LoVo (cell line): ENCODE measurements at places on chromosomes 2 and 18.

DNA sequence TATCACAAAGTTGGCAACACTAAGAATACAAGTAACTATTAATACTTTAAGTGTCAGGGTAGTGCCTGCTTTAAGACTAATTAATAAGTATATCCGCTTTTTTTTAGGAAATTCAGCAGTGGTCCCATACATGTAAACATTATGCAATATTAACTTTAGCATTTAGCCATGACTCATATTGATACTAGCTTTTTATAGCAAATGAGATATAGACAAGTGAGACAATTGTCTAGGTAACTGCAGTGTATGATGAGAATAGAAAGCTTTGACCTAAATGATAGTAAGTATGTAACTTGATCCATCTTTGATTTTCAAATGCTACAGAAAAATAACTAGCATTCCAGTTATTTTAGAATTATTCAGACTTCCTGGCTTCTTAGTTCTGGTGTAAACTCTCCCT is 27.4 kb upstream of the VRK2 start:
- DNase-seq = no peak

- DNase-seq = no peak
Measured at GRCh38 chr2:48901416-48901815, 145.9 kb upstream of the LHCGR start.

DNA sequence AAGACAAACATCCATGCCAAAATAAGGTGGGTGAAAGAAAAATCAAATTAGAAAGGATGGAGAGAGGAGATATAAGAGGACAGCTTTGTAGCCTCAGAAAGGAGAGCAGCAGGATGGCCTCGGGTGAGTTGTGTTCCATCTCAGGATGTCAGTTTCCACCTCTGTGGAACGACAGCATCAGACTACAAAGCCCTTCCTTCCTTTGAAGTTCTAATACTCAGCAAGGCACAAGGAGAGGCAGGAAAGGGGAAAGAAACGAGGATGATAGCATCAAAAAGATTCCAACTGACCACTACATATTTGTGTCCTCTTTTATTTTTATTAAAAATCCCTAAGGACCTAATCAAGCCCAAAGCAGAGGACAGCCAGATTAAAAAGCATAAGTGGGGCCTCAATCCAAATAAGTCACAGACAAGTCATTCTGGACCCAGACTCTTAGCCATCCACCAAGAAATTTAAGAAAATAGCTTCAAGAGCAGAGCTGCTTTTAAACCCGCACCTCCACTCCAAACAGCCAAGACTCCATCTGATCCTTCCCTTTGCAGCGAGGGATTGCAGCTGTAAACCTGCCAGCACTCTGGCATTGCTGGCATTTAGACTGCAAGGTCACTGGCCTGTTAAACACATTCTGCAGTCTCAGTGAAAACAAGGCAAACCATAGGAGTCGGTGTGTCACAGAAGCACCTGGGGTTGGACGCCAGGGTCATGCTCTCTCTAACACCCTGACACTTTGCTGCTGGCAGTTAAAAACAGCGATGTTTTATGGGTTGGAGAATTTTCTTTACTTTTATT is 314.5 kb upstream of the CHAC2 start:
- no peak for DNase-seq

DNA sequence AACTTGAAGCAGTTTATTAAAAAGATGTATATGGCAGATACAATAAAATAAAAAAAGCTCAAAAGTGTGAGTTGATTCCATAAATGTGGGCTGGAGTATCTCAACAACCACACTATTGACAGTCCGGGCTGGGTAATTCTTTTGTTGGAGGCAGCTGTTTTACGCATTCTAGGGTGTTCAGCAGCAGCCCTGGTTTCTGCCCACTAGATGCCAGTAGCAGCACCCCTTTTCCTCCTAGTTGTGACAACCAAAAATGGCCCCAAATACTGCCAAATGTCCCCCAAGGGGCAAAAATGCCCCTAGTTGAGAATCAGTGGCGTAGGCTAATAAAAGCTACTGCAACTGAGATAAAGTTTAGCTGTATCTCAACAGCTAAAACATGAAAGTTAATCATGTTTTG is 44.8 kb downstream of the CHMP3 start:
- no peak for DNase-seq

- no peak for DNase-seq
Measured at GRCh38 chr18:34886177-34886576, 155.0 kb upstream of the MAPRE2 start.

DNA sequence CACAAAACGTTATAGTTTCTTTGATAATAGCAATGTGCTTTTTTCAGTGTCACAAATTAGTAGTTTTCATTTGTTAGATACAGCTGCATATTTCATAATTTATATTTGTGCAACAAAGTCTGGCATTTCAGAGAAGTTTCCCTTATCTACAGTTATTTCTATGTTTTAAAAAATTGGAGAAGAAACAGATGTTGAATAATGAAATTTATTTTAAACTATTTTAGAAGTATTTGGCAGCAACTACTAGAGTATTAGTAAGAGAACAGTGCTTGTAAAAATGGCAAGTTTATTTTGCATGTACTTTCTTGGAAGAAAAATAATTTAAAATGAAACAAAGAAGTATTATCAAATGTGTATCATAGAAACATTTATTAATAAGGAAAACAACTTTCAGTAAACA is 68.6 kb upstream of the COL5A2 start:
- DNase-seq = no peak

DNA sequence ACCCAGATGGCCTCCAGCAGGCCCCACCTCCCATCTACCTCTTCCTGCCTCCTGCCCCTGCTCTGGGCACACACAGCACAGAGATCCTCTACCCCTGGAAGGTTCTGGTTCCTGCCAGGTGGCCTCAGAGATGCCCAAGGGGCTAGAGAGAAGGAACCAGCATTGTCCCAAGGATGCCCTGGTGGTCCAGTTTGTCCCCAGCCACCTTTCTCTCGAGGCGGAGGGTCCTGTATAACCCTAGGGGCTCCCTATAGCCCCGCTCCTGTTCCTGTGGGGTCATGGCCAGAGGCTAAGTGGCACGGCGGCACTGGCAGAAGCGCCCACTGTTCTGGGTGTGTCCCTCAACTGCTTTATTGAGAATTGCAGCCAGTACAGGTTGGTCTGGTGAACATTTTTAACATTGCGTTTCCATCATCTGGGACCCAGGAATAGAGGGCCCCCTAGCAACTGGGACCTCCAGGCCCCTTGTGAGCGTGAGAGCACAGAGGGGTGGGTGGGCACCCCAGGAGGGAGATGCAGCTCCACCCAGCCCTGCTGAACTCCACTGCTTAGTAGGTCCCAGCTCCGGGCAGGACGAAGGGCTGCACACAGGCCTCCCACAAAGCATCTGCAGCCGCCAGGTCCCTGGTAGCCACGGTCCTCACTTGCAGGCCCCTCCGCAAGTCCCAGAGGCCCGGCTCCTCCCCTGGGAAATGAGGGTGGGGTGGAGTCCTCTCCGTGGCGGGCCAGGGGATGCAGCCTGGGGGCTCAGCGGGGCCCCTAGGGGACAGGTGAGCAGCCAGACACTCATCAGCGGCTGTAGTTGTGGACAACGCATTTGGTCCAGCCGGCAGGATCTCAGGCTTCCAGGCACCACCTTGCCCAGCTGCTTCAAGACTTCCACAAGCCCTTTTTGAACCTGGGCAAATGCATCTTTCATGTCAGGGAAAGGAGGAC is 33.1 kb downstream of the GPC1 start:
- DNase-seq = no peak

- peak; percentile 65 for DNase-seq
Measured at GRCh38 chr2:190069936-190070696, 7.6 kb upstream of the MSTN start.

GRCh38 chr18:76364282-76365259 is 130.5 kb downstream of the ZNF516 start:
- no peak for DNase-seq

DNA sequence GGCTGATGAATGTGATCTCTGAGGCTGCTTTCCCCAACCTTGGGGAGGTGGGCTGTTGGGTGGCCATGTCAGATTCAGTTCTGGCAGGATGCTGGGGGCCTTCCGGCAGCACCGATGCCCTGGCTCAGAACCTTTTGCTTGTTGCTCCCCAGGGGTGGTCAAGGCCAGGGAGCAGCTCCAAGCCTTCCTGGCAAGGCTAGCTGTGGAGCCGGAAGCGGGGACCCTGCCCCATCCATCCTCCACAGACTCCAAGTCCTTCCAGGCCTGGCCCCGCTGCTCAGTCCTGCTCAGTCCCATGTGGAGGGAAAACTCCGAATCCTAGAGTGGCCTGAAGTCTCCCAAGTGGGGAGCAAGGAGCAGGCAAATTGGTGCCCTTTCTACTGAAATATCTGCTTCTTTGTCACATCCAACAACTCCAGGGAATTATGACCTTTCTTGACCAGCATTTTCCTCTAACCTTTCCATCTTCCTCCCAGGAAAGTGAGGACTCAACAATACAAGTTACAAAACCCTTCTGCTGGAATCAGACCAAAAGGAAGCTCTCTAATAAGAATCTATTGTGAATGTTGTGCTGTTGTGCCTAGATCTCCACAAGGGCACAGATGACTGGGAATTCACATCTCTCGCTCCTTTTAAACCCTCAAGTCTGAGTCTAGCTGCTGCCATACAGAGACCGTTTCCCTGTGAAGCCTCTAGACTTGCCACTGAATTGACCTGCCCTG is 134.0 kb downstream of the MCFD2 start:
- no peak for DNase-seq

DNA sequence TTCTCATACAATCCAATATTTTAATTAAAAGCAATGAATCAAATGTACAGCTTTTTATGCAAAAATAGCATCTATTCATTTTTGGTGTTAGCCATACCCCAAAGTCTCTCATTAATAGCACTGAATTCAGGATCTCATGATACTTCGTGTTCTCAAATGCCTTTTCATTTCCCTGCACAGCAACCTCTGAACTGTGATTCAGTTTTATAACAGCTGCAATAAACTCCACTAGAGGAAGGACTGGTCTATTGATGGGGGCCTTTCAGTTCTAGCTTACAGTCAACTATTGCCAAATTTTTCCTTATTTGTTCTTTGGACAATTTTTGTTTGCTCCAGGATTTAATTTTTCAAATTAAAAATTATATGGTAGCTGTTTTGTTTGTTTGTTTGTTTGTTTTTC is 4.8 kb upstream of the TMEM87B start:
- DNase-seq = peak; percentile 11

- peak; percentile 45 for DNase-seq
Measured at GRCh38 chr2:181077128-181077709, 96.8 kb downstream of the UBE2E3 start.

- no peak for DNase-seq
Measured at GRCh38 chr2:55160422-55160821, 71.7 kb downstream of the CLHC1 start.

DNA sequence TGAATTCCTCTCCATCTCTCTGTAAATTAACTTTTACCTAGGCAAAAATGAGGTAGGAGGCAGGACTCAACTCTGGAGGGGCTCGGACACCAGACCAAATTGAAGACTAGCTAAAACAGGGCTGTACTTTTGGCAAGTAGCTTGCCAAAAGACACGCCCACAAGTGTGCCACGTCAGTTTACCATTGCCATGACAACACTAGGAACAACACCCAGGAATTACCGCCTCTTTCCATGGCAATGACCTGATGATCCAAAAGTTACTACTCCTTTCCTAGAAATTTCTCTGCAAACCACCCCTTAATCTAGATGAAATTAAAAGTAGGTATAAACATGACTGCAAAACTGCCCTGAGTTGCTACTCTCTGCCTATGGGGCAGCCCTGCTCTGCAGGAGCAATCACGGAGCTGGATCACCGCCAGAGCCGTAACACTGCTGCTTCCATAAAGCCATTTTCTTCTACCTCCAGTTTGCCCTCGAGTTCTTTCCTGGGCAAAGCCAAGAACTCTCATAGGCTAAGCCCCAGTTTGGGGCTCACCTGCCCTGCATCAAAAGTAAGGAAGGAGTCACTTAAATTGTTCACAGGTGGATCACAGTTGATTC is 66.0 kb upstream of the FAM136A start:
- no peak for DNase-seq

DNA sequence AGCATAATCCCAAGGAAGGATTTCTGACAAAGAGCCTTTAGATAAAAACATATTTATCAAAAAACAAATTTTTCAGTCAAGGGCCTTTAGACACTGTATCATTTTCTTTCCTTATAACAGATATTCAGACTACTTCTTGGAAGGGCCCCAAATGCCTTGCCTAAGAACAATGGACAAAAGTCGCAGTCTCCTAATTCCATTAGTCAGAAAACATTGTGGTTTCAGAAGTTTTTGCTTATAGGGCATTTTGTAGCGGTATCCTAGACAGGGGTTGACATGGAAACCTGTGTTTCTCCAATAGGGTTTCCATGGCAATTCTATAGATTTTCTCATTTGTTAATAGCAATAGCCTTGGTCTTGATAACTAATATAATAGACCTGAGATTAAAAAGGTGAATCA is 36.7 kb upstream of the AGPS start:
- DNase-seq = no peak

DNA sequence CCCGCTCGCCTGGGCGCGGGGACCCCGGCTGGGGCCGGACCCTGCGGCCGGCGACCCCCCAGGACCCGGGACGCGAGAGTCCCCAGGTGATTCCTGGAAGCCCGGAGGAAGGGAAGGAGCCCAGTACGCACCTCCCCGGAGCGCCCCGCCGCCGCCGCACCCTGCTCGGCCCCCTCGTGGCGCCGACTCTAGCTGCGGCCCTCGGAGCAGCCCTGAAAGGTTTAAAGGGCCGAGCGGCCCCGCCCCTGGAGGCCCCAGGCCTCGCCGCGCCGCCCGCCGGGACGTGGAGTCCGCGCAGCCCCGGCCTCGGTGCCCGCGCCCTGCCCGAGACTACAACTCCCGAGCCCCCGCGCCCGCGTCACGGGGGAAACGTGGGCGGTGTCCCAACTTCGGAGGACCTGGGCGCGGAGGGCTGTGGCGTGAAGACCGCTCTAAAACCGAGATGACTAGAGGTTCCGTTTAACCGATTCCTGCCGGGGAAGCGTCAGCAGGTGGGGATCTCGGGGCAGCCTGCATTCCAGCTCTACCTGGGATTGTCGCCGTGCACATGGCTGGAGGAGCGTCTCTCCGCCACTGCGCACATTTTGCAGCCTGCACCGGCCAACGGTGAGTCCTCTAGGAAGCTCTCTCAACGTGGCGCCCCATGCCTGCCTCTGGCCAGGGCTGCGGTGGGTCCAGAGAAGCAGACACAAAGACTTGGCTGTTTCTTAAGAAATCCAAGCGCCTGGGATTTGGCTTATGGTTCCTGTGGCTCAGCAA is at the start of gene TMEM150A:
Gene TMEM150A, minus strand, starts transcription at position 223 of the 759 bp plus-strand sequence. CDS start 750 bp downstream, outside the sequence.
- peak; percentile 90 for DNase-seq

GRCh38 chr2:65495251-65495877 is 63.0 kb upstream of the SPRED2 start:
- no peak for DNase-seq

DNA sequence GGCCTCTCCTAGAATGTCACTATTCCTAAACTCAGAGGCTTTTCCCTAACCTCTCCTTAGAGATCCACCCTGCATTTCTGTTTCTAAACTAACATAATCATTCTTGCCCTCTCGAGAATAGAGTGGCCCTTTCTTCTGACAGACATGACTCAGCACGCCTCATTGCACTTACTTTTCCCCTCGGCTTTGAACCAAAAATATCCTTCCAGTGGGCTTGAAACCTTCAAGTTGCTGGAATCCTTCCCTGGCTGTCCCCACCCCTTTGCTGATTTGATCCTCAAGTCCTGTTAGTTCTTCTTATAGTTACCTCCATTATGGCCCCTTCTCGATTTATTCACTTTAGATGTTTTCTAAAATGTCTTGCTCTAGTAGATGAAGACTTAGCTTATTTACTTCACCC is 158.0 kb downstream of the LTBP1 start:
- DNase-seq = no peak

- DNase-seq = no peak
Measured at GRCh38 chr2:11832531-11832930, 86.1 kb downstream of the LPIN1 start.

- no peak for DNase-seq
Measured at GRCh38 chr2:55839182-55839819, 84.3 kb downstream of the EFEMP1 start.

- DNase-seq = no peak
Measured at GRCh38 chr2:177129610-177130009, 83.0 kb upstream of the HNRNPA3 start.
